ENCODE measurements at places on chromosomes 13 and 19.
A peak's percentile ranks its signal among the peaks of the same experiment; 100 is the strongest.

DNA sequence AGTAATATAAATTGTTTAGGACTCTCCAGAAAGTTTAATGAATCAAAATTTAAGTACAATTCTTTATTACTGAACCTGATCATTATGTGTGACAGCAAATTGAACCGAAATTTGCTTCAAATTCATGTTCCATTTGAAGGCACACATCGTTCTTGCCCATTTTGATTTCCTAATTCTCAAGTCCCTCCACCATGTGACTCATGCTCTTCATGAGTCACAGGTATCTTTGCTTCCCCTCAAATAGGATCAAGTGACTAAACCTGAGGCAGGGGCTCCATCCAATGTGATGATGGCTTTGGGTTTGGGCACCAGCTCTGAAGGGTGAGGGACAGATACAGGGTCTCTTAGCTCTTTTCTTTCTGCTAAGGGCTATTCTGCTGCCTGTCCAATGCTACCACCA lies 86.1 kb downstream of the THSD1 start:
- no peak overlapping the region for H3K4me3 ChIP-seq
- no peak for DNase-seq
- H3K4me1 ChIP-seq: no peaks in the 10 kb centered on the region

GRCh38 chr19:12711187-12711586 lies 12.5 kb downstream of the TNPO2 start:
- no peak overlapping the region for H3K4me3 ChIP-seq
- no peak for DNase-seq
- no peaks in the 10 kb centered on the region for H3K27me3 ChIP-seq

DNA sequence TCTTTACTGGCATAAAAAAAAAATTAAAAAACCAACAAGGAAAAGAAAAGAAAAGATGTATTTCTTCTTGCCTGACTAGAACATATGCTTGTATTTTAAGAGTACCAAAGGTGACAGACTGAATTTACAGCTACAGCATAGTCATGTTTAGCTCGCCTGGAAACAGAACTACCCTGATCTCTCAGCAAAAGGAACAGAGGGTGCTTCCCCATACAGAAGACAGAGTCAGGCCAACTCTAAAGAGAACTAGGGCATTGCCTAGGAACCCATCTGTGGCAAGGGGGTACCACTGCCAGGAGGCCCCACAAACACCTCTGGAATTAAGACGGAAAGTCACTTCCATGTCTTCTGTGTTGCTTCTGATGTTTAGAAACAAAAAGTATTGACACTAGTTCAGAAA lies 252.1 kb upstream of the STARD13 start:
- H3K4me1 ChIP-seq: peaks cover 44% of the 10 kb centered on the region
- peaks cover 4% of the 10 kb centered on the region for H3K36me3 ChIP-seq
- no peak for DNase-seq
- peak overlapping the region; percentile 48 for H3K27ac ChIP-seq
- no peaks in the 10 kb centered on the region for H3K27me3 ChIP-seq

DNA sequence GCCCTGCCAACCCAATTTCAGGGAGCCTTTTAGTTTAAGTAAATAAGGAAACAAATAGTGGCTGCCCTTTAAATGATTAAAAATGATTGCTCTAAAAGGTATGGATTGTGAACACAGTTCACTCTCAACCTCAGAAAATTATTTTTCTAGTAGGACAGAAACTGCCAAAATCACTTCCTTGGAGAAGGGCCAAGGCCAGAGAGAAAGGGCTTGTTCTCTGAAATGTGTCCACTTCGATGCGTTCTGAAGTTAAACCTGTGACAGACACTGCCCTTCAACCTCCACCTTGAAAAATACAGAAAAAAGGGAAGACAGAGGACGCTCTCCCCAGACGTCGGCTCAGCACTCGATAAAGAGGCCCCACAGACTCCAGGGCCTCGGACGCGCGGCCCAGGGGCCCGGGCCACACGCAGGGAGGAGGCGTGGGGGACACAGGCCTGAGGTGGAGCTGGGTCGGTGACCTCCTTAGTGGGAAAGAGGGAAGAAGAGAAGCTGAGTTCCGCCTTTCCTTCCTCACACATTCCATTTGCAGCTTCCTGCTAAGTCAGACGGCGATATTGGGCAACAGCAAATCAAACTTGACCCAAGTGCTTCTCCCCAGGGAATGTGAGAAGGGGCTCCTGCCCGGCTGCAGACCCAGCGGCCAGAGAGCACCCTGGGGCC lies 63.6 kb downstream of the RASA3 start:
- H3K27ac ChIP-seq: peak overlapping the region; percentile 88
- H3K27me3 ChIP-seq: no peaks in the 10 kb centered on the region
- peaks cover 50% of the 10 kb centered on the region for H3K4me1 ChIP-seq
- no peak for DNase-seq

GRCh38 chr19:1503089-1503924 lies 9.5 kb downstream of the ADAMTSL5 start:
- H3K4me3 ChIP-seq: peak overlapping the region; percentile 19
- H3K4me1 ChIP-seq: peaks cover 6% of the 10 kb centered on the region
- DNase-seq: peak; percentile 55
- peaks cover 16% of the 10 kb centered on the region for H3K27me3 ChIP-seq

All from activated T-helper 1 cell treated with anti-CD3 and anti-CD28 coated beads, Interleukin-12 subunit alpha, Interleukin-12 subunit beta, Interleukin-2, Interleukin-4 antibody, amounts not matched to agents 30 ng/mL and 10 ng/mL and 1 ng/mL, durations not matched to agents 14 hours and 24 hours and 36 hours (primary cell).